GM23248 (cell line): ENCODE measurements at places on chromosomes 4 and X.

- peak; percentile 77 for DNase-seq
Measured at GRCh38 chrX:48715072-48715471, 18.5 kb downstream of the SUV39H1 start.

GRCh38 chr4:137923494-137923893 is 318.7 kb downstream of the SLC7A11 start:
- no peak for DNase-seq

DNA sequence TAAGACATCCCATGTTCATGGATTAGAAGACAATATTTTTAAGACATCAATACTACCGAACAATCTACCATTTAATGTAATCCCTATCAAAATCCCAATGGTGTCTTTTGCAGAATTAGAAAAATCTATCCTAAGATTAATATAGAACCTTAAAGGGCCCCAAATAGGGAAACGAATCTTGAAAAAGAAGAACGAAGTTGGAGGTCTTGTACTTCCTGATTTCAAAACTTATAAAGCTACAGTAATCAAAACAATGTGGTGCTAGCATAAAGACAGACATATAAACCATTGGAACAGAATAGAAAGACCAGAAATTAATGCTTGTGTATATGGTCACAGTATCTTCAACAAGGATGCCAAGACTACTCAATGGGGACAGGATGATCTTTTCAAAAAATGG is 42.0 kb downstream of the CENPE start:
- no peak for DNase-seq

DNA sequence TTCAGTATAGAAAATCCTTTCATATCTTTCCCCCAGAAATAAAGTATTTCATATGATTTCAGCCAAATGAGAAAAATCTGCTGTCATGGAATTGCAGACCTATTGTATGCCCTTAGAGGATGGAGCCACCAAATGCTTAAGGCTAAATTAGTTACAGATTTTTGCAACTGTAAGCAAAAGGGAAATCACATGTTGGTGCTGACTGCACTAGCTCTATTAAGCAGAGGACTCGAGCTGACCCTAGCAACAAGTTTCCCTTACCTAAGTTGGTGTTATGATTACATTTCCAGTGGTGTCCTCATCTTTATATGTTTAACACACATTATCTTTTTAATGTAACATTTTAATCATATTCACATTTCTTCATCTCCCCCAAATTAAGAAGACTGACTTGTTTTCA is 58.3 kb upstream of the DOCK11 start:
- DNase-seq: no peak

GRCh38 chr4:25860586-25861279 is 2.1 kb downstream of the SEL1L3 start:
- peak; percentile 13 for DNase-seq

DNA sequence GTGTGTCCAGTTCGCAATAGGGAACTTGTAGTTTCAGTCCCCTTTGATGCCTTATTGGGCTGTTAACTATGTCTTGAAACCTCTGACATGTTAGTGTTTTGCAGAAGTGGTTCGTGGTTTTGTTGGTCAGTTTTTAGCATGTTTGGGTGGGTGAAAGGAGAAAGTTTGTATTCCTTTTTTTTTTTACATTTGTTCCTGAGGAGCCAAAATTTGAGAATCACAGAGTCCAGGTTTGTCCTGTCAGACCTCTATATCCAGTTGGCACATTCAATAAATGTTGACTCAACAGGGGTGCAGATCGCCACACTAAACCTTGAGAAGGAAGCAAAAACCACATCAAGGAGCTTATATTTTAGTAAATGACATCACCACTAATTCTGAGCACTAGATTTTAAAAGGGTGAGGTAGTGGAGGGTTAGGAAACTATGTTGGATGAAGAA is 26.2 kb downstream of the DLG3 start:
- no peak for DNase-seq

- DNase-seq: no peak
Measured at GRCh38 chr4:110075083-110075738, 123.2 kb downstream of the ELOVL6 start.

- DNase-seq: no peak
Measured at GRCh38 chr4:14478504-14478903, 523.8 kb upstream of the CPEB2 start.

DNA sequence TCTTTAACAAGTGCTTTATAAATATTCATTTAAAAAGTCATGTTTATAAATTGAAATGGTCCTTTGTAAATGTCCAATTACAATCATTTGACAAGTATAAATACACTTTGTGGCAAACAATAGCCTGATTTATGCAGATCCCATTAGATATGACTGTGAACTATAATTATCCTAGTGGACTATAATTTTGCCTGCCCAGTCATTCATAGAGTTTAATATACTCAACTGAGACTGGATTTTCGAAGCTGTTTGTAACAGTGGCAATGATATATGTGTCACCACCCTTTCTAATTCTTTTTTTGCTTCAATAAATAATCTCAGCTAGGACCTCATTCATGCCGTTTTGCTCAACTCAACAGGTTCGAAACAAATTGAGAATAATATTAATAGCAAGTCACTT is 732.0 kb downstream of the PCDH18 start:
- no peak for DNase-seq

GRCh38 chrX:51891821-51892551 is 1.4 kb upstream of the MAGED1 start:
- DNase-seq: peak; percentile 82

DNA sequence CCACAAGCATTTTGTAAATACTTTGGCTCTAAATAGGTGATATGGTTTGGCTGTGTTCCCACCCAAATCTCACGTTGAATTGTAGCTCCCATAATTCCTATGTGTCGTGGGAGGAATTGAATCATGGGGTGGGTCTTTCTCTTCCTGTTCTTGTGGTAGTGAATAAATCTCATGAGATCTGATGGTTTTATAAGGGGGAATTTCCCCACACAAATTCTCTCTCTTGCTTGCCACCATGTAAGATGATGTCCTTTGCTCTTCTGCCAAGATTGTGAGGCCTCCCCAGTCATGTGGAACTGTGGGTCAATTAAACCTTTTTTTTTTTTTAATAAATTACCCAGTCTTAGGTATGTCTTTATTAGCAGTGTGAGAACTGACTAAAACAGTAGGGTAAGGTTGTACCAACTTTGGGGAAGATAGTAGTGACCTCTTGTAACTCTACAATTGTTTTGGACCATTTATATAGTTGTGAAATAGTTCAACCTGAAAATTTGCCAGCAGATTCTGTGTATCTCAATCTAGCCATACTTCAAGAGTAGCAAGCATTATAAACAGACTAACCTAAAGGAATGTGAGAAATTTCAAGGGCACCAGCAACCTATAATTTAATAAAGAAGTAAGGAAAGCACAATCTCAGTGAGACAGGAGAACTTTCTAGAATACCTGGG is 727.8 kb downstream of the GRID2 start:
- no peak for DNase-seq

DNA sequence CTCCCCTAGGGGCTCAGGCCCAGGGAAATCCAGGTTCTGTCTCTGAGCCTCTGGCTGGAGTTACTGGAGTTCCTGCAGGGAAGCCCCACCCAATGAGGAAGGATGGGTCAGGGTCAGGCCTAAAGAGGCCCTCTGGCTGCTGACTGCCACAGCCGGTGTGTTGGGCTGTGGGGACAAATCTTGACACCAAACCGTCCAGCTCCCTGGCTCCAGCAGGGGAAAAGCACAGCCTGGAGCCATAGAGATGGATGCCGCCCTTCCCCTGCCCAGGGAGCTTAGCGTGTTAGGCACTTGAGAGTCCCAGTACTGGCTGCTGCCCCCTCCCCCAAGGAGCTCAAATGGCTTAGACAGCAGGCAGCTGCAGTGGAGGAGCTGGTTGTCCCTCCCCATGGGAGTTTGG is 321.3 kb upstream of the LCORL start:
- no peak for DNase-seq

- no peak for DNase-seq
Measured at GRCh38 chr4:180009316-180009715, 2233.9 kb upstream of the TENM3 start.

DNA sequence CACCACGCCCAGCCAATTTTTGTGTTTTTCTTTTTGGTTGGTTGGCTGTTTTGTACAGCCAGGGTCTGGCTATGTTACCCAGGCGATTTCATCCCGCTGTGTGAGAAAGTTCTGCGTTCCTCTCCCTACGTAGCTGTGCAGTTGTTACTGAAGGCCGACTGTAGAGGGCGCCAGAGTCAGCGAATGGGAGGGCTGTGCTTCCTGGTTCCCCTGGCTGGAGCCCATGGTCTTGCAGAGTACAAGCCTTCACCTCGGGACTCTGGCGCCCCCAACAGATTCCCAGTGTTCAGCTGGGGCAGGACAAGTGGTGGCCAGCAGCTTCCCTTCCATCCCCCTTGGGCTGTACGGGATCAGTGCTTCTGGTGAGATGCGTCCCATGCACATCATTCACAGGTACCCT is 5.6 kb upstream of the CT45A1 start:
- peak; percentile 23 for DNase-seq

GRCh38 chrX:102950908-102951866 is 14.1 kb downstream of the RAB40AL start:
- peak; percentile 38 for DNase-seq

DNA sequence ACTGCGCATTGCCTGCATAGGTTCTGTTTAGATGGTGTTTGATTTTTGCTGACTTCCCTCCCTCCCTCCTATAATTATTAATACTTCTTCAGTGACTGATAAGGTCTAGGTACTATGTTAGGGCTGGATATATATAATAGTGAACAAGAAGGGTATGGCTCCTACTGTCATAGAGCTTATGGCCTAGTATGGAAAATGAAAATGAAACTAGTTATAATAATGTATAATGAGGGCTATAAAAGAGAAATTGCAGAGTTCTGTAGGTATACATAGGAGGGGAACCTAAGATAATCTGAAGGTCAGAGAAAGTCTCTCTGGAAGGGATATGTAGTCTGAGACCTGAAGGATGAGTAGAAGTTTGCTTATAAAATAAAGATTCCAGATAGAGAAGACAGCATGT is 102.1 kb downstream of the DCK start:
- no peak for DNase-seq

GRCh38 chr4:98341309-98341708 is 80.1 kb downstream of the RAP1GDS1 start:
- DNase-seq: peak; percentile 59

DNA sequence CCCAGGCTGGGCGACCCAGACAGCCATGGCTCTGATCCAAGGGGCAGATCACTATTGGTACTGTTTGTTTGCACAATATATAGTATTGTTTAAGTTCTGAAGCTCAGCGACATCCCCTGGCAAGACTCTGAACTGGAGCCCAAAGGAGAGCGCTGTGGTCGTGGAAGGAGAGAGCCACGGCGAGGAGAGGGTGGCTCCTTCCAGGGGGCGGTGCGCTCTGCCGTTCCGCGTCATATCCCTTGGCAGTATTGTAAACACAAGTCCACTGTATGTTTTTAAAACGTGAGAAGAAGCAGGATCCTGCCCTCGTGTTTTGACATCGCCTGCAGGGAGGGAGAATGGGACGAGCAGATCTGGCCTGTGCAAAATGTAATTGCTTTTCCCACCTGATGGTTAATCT is 185.5 kb downstream of the RAB28 start:
- DNase-seq: no peak

DNA sequence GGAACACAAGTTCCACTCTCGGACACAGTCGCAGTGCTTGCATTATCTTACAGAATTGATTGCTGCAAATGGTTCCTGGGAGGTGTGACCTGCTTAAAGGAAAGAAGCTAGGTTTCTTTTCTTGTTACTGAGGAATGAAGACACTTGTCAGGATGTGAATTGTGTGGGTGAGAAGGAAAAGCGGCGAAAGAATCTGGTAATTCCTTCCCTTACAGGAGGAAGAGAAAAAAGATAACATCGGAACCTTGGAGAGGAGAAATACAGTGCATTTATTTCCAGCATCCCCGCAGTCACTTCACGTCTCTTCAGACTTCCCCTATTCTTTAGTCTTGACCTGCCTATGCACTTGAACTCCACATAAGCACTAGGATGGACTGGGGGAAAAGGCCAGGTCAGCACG is 389 bp upstream of the CCSER1 start:
- no peak for DNase-seq

DNA sequence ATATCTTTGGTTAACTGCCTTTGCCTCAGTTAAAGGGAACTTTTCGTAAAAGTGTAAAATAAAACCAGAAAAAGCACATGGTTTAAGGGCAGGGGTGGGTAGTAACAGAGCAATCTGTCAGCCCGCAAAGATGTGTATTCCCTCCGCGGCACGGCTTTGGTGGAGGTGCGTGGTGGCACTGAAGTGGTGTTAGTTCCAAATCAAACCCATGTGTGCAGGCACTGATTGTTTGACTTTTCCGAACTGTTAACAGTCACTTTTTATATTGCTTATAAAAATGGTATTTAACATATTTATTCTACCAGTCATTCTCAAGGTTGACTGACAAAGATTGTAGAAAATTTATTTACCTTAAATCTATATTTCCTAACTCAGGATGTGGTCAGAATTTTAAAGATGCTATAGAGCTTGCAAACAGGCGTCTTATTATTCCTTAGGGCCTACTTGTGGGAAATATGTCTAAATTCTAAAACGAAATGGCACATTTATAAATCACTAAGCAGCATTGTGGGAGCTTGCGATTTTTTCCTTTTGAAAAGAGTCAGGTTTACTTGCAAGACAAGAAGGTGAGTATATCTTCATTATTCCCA is 272.7 kb upstream of the PCDH18 start:
- DNase-seq: no peak

- DNase-seq: no peak
Measured at GRCh38 chr4:129113919-129114318, 18.0 kb downstream of the C4orf33 start.

GRCh38 chr4:184400375-184400870 is 73.9 kb downstream of the IRF2 start:
- DNase-seq: peak; percentile 94

DNA sequence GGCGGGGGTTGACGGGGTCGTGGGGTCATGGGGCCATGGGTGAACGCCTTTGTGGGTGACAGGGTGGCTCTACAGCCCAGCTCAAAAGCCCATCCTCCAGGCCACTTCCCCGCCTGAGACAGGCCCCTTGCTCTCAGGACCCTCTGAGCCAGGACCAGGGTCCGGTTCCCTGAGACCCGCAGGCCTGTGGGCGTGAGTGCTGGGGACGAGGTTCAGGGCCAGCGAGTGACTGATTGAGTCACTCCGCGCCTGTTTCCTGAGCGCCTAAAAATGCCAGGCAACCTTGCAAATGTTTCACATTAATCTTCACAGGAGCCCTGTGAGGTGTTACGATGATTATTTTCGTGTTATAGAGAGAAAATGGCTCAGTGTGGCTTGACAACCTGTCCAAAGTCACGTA is 97.8 kb downstream of the ZNF674 start:
- DNase-seq: peak; percentile 67

DNA sequence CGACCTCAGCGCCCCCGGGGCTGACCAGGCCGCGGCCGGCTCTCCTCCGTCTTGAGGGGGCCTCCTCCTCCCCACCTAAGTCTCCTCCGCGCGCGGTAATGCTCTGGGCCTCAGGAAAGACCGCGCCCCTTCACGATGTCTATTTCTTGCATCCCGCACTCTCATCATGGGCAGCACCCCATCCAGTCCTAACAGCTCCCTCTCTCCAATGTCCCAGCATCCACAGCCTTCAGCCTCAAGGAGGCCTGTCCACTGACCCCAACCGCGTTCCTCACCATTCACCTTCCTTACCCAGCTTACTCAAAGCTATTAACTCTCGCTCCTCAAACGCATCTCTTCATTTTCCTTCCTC is 77.5 kb downstream of the MAGED4 start:
- no peak for DNase-seq

GRCh38 chrX:133781174-133781573 is 204.2 kb downstream of the GPC3 start:
- no peak for DNase-seq
